ENCODE measurements at places on chromosomes 3 and 15.

- no peak for DNase-seq
These were observed 113.7 kb downstream of the LRIG1 start for GRCh38 chr3:66386925-66387650.

DNA sequence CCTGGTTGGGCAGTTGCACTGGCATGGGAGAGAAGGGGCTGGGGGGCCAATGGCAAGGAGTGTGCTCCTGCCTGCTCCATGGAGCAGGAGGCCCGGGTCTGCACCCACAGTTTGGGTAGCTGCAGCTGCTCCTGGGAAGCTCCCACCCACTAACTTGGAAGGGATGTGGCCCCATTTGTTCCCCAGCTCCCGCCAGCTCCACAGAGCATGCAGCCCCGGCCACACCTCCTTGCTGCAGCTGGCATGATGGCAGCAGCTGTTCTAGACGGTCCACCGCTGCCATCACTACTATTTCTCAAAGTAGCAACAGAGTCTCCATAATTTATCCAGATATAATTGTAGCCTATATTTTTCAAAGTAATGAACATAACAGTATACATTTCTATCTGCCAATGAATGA lies 65.8 kb downstream of the PIK3CB start:
- no peak for DNase-seq

DNA sequence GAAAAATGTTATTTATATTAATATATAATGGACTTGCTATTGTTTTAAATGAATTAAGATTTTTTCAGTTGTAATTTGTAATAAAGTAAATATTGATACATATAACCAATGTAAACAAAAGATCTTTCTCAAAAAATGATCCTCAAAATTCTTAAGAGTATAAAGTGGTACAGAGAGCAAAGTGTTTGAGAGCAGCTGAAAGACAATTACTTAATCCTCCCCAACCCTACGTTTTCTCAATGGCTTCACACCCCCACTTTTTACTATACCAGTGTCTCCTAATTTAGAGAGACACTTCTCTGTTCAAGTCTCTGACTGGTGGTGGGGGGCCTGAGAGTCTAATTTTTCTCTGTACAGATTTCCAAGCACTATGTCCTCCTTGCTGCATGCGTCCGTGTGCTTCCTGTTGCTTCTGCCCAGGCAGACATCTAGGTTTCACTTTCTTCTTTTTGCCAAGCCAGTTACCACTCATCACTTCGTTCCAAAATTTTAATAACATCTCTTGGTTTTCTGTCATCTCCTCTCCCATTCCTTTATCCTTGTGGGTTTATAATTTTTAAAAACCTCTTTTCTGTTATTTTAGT lies 276.3 kb upstream of the DNAJC19 start:
- no peak for DNase-seq

DNA sequence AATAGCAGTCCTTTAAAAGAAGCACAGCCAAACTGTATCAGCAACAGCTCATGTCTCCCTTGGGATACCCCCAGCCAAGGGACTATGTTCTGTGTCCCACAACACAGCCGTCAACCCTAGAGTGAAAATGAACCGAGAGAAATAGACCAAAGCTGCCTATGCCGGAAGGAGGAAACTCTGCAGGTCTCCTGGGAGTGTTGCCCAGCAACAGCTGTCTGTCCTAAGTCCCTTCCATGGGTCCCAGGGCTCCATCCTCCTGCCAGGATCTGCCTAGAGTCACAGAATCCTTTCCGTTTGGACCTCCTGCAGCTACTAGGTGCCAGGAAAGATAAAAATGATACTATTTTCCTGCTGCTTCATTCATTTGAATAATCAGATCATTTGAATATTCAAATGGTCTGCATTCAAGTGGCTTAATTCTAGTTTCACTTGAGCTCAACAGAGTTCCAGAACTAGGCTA lies 53.1 kb downstream of the TRANK1 start:
- DNase-seq, result no peak

GRCh38 chr3:196145468-196146262 lies 63.8 kb upstream of the TFRC start:
- DNase-seq, result no peak

DNA sequence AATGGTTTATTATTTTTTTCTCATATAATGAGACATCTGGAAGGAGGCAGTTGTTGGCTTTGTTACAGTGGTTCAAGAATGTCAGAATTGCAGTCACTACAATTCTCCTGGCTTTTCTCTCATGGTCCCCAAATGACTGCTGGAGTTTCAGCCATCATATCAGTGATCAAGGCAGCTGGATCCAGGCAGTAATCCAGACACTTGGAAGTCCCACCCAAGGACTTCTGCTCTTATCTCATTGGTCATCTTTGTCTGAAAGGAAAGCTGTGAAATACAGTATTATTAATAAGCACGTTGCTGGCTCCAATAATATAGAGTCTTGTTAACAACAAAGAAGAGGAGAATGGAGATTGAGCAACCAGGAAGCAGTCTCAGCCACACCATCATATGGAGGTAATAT lies 22.9 kb upstream of the MED12L start:
- DNase-seq, result no peak

- DNase-seq, result no peak
These were observed 503.8 kb upstream of the TPRG1 start for GRCh38 chr3:188667926-188668325.

GRCh38 chr3:70916375-70917055 lies 604.1 kb upstream of the MDFIC2 start:
- DNase-seq, result no peak

GRCh38 chr3:64021922-64022321 lies 1.4 kb downstream of the PSMD6 start:
- no peak for DNase-seq

GRCh38 chr15:68552773-68553172 lies 26.0 kb upstream of the CORO2B start:
- DNase-seq, result no peak

- DNase-seq, result no peak
These were observed 253.8 kb downstream of the XXYLT1 start for GRCh38 chr3:195017151-195017550.

- no peak for DNase-seq
These were observed 15.0 kb downstream of the XCR1 start for GRCh38 chr3:46012246-46012645.

DNA sequence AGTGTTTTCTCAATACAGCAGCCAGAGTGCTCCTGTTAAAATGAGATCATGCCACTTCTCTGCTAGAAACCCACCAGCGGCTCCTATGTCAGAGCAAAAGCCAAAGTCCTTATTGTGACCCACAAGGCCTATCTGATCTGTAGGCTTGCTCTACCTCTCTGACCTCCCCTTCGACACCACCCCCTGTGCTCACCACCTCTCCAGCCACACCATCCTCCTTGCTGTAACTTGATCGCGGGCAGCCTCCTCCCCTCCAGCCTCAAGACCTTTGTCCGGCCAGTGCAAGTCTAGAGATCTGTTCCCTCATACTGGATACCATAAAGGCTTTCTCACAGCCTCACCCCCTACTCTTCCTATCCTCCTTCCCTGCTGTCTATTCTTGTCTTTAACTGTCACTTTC lies 1.9 kb upstream of the IGDCC4 start:
- no peak for DNase-seq

DNA sequence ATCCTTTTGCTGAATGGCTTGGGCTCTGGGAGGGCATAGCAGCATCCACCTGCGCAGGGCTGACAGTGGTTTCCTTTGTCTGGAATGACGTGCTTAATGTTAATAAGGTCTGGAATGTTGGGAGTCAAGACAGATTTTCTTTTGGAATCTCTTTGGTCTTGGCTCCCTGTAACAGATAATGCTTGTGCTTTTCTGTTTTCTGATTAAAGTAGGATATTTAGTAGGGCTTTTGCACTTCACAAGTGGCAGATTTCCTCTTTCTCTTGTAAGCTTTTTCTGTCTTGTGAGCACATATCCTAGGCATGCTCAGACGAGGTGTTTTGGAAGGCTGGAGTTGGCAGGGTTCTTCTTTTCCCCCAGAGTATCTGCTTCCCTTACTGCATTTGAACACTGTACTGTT lies 189.6 kb downstream of the GHSR start:
- no peak for DNase-seq

Data from astrocyte of the cerebellum (primary cell).